GOT3 (cell line): ENCODE measurements at places on chromosomes 3 and 15.

DNA sequence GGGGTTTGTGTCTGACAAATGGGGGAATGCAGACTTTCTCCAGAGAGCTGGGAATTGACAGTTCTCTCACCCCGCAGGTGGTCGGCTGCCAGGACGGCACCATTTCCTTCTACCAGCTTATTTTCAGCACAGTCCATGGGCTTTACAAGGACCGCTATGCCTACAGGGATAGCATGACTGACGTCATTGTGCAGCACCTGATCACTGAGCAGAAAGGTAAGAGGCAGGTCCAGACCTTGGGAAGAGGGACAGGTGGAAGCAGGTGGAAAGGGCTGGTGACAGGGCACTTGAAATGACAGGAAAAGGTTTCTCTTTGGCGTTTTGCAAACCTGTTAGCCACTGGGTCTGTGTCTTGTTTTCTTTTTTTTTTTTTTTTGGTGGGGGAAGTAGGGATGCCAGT lies 36.6 kb downstream of the IFT122 start:
- DNase-seq, result no peak

DNA sequence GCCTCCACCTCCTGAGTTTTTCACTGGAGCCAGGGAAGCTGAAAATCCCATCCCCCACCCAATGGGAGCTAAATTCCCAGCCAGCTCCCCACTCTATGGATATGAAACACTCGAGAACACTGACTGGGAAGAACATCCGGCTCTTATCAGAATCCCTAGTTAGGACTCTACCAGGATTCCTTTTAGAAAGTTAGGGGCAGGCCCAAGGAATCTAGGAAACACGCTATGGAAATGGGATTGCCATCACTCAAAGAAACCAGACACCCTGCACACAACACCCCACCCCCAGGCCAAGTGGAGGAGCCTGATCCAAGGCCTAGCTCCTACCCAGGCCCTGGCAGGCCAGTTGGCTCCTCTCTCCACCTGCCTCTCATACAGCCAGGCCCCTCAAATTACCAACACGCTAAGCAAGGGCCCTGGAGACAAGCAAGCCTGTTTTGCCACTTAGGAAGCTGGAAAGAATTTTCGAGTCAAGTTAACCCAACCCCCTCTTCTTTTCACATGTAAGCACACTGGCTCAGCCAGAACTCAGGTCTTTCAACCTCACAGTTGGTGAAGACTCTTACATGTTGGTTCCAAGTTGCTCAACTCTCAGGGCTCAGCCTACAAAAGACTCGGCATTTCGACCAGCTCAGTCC lies 75.5 kb downstream of the RBPMS2 start:
- DNase-seq, result no peak

- no peak for DNase-seq
Measured at GRCh38 chr3:10723991-10724390, 92.0 kb upstream of the SLC6A11 start.

DNA sequence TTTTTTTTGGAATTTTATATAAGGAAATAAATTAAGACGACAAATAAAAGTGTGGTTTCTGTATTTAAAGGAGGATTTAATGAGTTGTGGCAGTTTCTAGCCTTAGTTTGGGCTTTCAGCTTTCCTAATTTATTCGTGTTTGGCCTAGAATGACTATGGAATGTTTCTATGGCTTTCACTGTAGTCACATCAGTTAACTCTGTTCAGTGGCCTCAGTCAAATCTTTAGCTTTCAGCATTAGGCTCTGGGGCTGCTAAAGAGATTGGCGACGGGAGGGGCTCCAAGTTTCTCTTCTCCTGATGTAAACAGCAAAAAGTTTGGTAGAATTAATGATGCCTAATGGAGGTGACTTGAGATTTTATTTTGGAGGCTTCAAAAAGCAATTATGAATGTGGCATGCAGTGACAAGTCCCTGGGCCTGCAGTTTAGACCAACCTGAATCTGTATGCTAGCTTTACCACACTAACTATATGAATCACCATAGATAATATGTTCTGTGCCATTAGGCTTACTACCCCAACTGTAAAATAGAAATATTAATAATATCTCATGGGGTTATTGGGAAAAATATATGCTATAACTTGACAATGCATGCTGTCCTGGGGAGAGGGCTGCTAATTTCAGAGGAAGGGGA lies 47.1 kb upstream of the ADGRG7 start:
- no peak for DNase-seq

DNA sequence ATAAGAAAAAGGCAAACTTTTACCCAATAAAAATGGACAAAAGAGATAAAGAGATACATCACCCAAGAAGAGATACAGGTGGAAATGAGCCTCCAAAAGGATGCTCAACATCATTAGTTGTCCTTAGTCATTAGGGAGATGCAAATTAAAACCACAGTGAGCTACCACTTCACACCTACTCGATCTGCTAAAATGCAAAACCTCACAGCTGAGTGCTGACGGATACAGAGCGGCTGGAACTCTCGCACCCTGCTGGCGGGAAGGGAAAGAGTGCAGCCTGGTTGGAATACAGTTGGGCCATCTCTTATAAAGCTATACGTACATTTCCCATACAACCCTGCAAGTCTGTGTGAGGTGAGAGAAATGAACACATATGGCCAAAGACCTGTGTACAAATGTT lies 78.5 kb upstream of the PRR20G start:
- no peak for DNase-seq

GRCh38 chr15:39502082-39502447 lies 78.8 kb upstream of the THBS1 start:
- no peak for DNase-seq

- DNase-seq, result no peak
Measured at GRCh38 chr3:58107597-58107996, 99.4 kb downstream of the FLNB start.

GRCh38 chr3:49882166-49882565 lies 12.5 kb upstream of the CAMKV start:
- no peak for DNase-seq

GRCh38 chr3:158976966-158977365 lies 175.1 kb downstream of the MFSD1 start:
- no peak for DNase-seq

DNA sequence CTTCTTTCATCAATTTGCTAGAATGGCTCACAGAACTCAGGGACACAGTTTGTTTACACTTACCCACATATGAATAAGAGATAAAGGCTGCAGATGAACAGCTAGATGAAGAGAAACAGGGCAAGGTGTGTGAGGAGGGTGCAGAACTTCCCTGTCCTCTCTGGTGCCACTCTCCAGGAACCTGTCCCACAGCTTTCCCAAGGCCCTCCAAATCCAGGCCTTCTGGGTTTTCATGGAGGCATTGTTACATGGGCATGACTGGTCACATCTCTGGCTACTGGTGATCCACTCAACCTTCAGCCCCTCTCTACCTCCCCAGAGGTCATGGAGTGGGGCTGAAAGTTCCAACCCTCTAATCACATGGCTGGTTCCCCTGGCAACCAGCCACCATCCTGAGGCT lies 73.6 kb downstream of the ITGB5 start:
- no peak for DNase-seq

DNA sequence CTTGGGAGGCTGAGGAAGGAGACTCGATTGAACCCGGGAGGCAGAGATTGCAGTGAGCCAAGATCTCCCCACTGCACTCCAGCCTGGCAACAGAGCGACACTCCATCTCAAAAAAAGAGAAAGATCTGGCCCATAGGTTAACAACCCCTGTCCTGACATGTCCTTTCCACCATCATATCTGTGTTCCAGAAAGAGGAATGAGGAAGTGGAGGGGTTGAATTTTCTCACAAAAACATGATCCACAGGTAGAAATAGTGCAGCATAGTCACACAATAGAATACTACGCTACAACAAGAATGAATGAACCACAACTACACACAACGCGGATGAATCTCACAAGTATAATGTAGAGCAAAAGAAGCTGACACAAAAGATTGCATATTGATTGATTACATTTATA lies 4.7 kb upstream of the SLC51B start:
- no peak for DNase-seq

- DNase-seq, result no peak
Measured at GRCh38 chr15:48427479-48427878, 96.2 kb downstream of the DUT start.

- DNase-seq, result no peak
Measured at GRCh38 chr15:48859426-48859825, 18.5 kb upstream of the EID1 start.

DNA sequence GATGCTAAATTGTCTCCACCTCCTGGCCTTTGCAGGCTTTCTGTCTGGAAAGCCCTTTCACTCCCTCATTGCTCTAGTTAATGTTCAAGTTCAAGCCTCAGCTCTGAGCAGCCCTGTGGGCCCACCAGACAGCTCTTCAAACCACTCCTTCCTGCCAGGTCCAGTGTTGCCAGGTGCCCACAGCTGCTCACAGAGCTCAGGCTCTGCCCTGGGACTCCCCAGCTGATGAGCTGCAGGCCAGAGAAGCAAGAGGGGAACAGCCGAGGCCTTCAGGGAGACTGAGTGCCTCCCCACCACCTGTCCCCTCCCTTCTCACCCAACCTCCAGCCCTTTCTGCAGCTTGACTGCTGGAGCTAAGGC lies 1.3 kb upstream of the ZBTB47 start:
- DNase-seq, result no peak

DNA sequence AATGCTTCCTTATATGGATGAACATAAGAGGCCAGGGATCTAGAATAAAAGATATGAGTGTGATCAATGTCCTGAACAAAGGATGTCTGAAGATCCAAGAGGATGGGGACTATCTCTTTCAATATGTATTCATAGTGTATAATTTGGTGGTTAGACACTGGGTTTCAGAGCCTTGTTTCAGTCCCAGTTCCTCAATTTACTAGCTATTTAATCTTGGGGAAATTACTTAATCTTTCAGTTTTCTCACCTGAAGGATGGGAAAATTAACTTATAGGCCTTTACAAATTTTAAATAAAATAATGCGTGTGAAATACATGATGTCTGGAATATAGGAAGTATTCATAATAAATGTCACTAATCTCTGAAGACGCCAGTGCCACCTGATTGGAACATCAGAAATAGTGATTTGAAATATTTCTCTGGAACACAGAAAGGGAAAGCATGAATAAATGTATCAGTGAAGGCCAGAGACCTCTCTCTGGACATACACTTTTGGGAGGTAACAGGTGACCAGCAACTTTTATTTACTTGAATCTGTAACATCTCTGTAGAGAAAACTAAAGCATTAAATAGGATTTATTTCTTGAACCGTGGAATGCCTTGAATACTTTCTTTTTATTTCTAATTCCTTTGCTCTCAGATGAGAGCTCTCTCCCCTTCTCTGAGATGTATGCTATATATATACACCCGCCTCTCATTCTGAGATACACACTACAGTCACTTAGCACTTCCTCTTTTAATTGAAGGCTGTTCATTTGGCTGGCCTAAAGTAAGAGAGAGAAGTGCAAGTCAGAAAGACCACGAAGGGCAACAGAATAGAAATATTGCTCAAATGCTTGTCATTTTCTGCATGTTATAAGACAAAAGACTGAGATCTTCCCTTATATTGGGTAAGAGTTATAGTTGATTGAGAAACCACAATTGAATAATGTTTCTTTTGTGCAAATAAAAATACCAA lies 407.1 kb downstream of the LSAMP start:
- DNase-seq, result no peak

- no peak for DNase-seq
Measured at GRCh38 chr3:53226142-53226840, 29.5 kb downstream of the TKT start.

DNA sequence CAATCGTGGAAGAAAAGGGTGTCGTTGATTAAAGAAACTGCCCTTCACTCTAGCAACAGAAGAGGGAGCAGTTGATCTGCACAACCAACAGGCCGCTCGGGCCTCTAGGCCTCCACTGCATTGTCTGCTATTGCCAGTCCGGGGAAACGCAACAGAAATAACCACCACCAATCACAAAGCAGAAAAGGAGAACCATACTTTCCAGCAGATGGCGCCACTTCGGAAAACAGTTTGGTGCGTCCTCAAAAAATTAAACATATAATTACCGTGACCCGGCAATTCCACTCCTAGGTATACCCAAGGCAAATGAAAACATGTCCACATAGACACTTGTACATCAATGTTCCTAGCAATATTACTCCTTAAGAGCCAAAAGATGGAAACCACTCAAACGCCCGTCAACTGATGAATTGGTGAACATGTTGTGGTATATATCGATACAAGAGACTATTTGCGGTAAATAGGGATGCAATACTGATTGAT lies 154.1 kb downstream of the TJP1 start:
- no peak for DNase-seq

DNA sequence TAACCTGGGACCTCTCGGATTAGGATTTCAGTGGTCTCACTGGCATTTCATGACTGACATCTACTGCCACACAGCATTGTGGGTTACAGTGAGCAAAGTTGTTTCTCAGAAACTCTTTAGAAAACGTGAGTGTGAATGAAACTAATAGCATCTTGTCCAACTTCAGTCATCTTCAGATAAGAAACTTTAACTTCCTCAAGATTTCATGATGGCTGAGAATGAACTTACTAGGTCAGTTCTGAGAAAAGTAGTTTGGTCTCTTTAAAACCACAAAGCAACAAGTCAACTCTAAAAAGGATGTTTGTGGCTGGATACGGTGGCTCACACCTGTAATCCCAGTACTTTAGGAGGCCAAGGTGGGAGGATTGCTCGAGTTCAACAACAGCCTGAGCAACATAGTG lies 14.2 kb upstream of the HOMER2 start:
- DNase-seq, result no peak

GRCh38 chr3:146404436-146404835 lies 64.9 kb downstream of the PLSCR2 start:
- DNase-seq, result no peak

DNA sequence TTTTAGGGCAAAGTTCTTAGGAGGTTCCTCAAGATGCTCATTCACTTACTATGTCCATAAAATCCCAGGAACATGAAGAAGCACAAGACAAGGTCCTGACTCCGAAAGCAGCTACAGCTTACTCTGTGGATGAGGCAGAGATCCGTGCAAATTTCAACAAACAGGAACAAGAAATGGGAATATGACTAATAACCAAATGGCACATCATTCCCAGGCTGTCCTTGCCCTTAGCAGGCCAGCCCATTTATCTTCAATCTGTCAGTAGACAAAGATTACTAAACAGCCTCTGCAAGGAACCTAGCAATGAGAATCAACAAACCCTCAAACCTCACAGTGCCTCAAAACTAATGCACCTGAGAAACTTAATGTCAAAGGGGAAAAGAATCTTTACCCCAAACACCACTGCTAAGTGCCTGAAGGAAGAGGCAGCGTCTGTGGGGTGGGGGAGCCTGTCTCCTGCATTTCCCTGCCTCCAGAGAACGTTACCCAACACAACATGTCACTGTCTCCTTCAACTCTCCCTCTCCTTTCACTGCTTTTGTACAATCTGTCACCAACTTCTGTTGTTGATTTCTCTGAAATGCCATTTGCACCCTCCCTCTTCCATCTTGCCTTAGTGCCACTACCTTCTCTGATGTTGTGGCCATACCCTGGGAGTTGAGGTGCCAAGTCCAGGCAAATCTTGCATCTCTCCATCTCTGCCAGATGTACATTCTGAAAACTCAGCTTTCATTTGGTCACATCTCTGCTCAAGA lies 4.8 kb downstream of the TNFAIP8L3 start:
- no peak for DNase-seq

GRCh38 chr3:112647122-112647521 lies 6.2 kb upstream of the CCDC80 start:
- DNase-seq, result no peak

- no peak for DNase-seq
Measured at GRCh38 chr3:189529468-189529867, 101.7 kb upstream of the TP63 start.
